ENCODE measurements at places on chromosomes 7 and 10. TPM values are rescaled to one million over a fixed set of nuclear protein-coding genes. Genes with fewer than 3 reads are reported as not detected.

The TFAM gene
- 52.7 TPM for total RNA-seq

The DPP6 gene
- total RNA-seq, result not detected

The C10orf62 gene
- total RNA-seq, result not detected

The TAS2R4 gene
- total RNA-seq, result 1.4 TPM

The SP4 gene
- 42.4 TPM for total RNA-seq

The FIS1 gene
- total RNA-seq, result 91.7 TPM

DNA sequence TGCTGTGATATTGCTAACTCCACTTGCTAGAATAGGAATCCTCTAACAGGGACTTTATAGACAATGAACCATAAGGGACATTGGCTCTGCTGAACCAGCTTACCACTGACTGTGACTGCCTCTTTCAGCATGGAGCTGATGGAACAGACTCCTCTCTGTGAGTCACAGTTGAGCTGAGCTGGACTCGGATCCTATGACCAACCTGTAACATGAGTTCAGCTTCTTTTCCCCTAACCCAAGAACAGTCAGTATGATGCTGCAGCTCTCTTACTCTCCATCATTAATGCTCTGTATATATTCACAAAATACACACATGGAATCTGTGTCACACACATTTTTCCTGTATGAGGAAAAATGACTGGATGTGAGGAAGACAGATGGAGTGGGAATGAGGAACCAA lies 177.9 kb upstream of the BET1 start:
- no peak for DNase-seq

DNA sequence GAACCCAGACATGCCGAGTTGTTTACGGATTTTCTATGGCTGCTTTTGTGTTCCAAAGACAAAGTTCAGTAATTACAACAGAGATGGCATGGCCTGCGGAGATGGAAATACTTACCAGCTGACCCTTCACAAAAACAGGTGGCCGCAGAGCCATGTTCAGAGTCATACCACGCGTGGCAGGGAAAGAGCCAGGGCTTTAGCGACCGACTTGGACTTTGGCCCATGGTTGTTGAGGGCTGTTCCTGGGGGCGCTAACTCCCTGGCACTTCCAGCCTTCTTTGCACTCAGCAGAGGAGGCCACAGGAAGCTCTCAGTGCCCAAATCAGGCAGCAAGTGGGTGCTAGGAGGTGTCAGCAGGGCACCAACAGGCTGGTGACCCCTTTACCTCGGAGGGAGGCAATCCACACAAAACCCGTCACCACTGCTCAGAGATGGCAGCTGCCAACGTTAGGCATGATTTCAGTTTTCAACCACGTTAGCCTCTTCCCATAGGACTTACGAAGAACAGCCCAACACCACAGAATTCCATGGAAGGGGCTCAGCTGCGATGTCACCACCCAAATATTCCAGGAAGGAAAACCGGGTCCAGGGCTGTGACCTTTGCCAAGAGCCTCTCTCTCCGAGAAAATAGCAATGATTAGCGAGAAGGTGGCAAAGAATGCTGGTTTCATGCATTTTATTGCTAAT lies 21.4 kb upstream of the CNPY1 start:
- no peak for DNase-seq

- DNase-seq, result no peak
Observed at GRCh38 chr10:50326757-50327701, 75.7 kb upstream of the ASAH2 start.

GRCh38 chr7:102288285-102288930 lies 1.7 kb downstream of the SH2B2 start:
- DNase-seq, result no peak

- no peak for DNase-seq
Observed at GRCh38 chr10:546451-546850, 143.0 kb downstream of the DIP2C start.

- no peak for DNase-seq
Observed at GRCh38 chr7:50358041-50358705, 53.7 kb downstream of the IKZF1 start.

GRCh38 chr7:16604054-16604453 lies 41.5 kb downstream of the ANKMY2 start:
- no peak for DNase-seq

DNA sequence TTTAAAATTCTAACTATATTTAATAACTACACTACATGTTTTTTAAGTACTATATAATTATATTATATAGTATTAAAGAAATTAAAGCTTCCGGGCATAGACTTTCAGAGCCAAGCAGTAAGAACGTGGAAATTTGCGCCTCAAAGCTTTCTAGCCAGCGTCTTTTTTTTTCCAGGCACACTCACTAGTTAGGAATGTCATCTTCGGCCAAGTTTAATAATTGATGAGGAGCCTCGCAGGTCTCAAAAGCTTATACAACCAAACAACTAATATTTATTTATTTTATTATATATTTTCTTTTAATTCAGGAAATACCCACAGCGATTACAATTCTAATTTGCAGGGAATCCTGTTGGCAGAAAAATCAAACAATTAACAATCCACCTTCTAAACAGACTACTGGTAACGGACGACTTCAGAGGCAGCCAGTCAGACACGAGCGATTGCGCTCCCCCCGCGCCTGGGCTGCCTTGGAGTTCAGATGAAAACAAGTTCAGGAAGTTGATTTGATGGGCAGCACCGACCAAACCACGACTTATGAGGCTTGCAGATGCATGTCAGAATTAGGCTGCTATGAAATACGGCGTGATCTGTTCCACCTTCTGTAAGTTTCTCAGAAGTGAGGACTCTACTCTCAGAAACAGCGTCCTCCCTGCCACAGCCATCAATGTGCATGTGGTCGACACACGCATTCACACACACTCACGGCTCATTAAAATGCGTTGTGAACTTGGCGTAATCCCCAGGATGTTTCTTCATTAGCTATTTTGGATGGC lies 431.8 kb upstream of the MGMT start:
- peak; percentile 72 for DNase-seq

DNA sequence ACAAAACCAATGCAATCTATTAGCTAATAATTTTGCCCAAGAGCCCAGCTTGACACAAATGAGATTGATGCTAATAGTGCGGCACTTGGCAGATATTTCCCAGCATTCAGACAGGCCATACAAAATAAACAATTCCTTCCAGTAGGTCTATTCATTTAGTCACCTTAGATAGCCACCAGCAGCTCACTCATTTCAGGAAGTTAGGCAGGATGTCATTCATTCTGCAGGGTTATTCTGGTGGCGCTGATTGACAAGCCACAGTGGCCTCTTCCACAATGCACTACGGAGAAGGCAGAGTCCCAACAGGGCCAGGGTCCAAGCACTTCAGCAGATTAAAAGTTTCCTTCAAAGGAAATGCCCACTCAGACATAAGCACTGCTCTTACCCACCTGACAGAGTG lies 55.8 kb downstream of the PIK3AP1 start:
- DNase-seq, result no peak

DNA sequence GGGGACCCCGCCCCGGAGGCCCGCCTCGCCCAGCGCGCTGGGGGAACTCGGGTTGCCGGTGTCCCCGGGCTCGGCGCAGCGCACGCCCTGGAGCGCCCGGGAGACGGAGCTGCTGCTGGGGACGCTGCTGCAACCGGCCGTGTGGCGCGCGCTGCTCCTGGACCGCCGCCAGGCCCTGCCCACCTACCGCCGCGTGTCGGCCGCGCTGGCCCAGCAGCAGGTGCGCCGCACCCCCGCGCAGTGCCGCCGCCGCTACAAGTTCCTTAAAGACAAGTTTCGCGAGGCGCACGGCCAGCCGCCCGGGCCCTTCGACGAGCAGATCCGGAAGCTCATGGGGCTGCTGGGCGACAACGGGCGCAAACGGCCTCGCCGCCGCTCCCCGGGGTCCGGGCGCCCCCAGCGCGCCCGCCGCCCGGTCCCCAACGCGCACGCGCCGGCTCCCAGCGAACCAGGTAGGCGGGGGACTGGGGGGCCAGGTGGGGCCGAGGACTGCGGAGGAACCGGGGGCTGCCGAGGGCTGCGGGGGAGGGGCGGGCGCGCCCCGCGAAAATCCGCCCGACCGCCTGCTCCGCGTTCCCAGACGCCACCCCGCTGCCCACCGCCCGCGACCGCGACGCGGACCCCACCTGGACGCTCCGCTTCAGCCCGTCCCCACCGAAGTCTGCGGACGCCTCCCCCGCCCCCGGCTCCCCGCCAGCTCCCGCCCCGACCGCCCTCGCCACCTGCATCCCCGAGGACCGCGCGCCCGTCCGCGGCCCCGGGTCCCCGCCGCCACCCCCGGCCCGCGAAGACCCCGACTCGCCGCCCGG lies 574 bp downstream of the UTF1 start:
- peak; percentile 45 for DNase-seq

GRCh38 chr10:120607016-120607709 lies 150.1 kb downstream of the PLPP4 start:
- no peak for DNase-seq

GRCh38 chr7:47100817-47101435 lies 481.0 kb downstream of the TNS3 start:
- no peak for DNase-seq

- no peak for DNase-seq
Observed at GRCh38 chr10:27699776-27700175, 45.8 kb downstream of the MKX start.

DNA sequence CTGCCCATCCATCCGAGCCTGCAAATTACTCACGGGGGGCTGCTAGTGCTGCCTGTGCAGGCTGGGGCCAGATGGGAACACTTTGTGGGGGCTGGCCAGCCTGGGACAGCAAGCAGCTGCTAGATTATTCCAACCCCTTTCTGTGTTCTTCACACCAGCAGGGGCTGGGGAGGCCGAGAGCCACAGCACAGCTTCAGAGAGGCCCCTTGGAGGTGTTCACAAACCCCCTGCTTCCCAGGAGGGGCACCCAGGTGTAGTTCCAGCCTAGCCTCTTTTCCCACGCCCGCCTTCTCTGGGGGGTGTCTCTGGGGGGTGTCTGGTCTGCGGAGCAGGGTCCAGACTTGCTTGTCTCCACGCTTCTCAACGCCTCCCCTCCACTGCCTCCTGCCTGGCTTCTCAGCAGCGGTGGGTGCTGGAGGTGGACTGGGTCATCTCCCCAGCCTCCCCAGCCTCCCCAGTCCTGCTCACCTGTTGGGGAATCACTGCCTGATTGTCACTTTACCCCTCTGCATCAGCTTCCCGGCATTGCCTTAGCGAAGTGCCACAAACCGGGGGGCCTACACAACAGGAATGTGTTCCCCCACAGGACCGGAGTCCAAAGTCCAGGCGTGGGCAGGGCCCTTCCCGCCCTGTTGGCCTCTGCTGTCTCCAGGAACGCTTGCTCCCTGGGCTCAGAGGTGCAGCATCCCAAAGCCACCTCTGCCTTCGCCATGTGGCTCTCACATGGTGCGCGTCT lies 74.0 kb upstream of the EN2 start:
- no peak for DNase-seq

DNA sequence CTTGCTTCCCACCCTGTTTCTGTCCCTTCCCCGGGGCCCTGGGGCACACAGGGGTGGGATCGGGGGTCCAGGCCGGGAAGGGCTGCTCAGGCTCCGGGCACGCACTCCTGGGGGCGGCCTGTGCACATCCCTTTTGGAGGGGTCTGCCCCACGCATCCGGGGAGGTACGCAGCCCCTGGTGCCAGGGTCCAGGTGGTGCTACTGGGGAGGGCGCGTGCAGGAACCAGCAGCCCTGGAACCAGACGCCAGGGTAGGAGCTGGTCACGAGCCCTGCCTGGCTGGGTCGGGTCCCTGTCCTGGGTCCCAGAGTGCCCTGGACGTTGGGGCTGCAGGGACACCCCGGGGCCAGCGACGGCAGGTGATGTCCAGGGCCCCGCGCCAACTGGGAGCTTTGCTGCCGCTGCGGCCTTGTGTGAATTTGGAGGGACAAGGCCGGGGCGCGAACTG lies 53.4 kb downstream of the GLRX3 start:
- DNase-seq, result no peak

GRCh38 chr7:150313870-150314269 lies 9.3 kb upstream of the LRRC61 start:
- no peak for DNase-seq

DNA sequence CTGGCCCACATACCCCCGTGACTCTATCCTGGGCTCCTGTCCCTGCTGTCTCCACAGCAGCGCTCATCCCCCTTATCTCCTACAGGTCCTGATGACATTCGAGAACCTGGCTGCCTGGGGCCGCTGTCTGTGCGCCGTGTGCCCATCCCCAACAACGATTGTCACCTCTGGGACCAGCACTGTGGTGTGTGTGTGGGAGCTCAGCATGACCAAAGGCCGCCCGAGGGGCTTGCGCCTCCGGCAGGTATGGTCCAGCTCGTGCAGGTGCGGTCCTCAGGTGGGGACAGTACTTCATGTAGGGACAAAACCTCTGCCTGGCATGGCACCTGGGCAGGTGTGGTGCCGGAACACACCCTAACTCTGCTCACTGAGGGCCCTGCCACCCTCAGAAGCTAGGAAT lies 30.4 kb upstream of the LRRC18 start:
- no peak for DNase-seq

- DNase-seq, result no peak
Observed at GRCh38 chr7:132696332-132696731, 120.1 kb upstream of the PLXNA4 start.

GRCh38 chr7:84021292-84021908 lies 173.2 kb downstream of the SEMA3A start:
- no peak for DNase-seq
